NCI-H1092 treated with DMSO at 0.1 percent for 48 hours (cell line): ENCODE measurements at places on chromosomes 2 and 18.

- no peak for DNase-seq
Measured at GRCh38 chr2:164600763-164601162, 20.5 kb downstream of the GRB14 start.

DNA sequence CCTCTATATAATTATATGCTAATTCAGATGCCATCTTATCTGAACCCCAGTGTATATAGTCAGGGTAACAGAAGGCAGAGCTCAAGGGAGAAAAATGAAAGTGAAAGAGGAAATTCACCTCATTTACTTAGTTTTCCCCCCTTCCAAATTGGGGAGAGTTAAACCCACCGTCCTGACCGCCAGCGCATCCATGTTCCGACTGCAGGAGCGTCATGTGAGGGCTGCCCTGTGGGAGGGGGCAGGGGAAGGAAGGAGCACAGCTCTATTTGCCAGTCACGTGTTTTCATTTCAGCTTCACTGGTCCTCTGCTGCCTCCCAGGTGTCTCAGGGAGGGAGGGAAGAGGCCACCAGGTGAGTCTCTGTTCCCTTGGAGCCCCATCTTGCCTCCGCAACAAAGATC lies 13.2 kb downstream of the CNNM4 start:
- DNase-seq: no peak

DNA sequence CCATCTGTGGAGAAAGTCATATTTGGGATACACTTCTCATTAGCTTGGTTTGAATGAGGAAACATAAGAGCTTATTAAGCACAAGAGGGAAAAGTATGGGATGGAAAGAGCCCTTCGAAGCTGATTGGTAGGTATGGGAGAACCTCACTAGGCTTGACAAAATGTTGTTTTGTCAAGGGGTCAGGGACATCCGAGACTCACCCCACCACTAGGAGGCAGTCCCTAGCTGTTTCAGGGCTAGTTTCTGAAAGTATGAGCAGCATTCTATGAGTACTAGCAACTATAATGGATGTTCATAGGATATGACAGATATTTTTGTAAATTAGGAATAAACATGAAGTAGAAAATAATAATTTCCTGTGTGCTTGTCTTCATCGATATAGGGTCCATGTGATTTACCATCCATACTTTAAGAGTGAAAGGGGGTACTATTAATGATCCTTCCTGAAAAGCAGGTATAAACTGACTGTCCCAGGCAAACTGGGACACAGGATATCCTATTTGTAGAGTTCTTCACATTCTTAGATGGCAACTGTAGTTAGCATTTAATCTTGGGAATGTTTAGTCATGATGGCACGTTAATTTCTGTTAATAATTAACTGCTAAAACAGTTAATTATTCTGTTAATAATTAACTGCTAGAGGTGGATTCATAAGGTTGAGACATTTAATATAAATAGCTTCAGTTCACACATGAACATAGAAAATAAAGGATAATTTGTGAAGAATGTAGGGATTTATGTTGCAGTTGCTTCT lies 28.4 kb downstream of the OTX1 start:
- DNase-seq: no peak

DNA sequence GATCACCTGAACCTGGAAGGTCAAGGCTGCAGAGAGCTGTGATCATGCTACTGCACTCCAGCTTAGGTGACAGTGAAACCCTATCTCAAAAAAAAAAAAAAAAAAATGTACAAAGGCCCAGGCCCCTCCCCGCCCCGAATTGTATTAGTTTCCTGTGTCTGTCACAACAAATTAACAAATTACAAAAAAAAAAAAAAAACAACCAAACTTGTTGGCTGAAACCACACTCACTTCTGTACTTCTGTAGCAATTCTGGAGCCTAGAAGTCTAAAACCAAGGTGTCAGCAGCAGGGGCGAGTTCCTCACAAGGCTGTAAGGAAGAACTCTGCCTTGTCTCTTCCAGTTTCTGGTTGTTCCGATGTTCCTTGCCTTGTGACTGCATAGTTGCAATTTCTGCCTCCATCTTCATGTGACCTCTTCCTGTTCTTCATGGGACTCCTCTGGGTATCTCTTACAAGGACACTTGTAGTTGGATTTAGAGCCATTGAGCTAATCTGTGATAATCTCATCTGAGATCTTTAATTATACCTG lies 100.8 kb upstream of the ZSWIM2 start:
- DNase-seq: no peak

DNA sequence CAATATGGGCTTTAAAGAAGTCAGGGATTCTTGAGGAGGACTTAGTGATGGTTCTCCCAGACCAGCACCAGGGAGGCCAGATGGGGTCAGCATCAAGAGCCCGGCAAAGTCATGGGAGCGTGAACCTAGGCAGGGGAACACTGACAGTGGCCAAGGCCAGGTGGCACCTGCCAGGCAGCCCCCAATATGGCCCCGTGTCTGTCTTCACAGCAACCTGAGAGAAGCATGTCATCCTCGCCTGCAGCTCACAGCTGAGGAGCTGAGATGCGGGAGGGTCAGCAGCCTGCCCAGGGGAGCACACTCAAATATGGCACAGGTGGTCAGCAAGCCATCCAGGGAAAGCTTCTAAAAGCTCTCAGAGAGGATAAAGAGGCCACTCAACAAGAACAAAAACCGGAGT lies 105.7 kb upstream of the GPC1 start:
- DNase-seq: no peak

GRCh38 chr2:73112913-73113854 lies at the start of gene RAB11FIP5:
RAB11FIP5 (minus strand) TSS chr2:73112948; CDS start chr2:73112777, 171 bp downstream.
- peak; percentile 37 for DNase-seq

DNA sequence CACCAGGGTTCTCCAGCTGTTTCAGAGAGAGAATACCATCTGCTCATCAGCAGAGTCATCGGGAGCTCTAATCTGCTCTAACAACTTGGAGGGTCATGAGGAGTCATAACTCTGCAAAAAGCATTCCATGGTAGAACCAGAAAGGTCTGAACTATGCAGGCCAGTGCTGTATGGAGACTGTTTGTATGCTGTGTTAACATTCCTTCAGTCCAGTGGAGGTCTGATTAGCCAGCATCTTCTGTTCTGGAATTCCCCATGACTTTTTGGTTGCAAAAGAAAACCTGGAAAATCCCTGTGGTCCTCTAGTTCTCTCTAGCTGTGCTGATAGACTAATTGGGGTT lies 9.4 kb upstream of the ITGB6 start:
- DNase-seq: no peak

DNA sequence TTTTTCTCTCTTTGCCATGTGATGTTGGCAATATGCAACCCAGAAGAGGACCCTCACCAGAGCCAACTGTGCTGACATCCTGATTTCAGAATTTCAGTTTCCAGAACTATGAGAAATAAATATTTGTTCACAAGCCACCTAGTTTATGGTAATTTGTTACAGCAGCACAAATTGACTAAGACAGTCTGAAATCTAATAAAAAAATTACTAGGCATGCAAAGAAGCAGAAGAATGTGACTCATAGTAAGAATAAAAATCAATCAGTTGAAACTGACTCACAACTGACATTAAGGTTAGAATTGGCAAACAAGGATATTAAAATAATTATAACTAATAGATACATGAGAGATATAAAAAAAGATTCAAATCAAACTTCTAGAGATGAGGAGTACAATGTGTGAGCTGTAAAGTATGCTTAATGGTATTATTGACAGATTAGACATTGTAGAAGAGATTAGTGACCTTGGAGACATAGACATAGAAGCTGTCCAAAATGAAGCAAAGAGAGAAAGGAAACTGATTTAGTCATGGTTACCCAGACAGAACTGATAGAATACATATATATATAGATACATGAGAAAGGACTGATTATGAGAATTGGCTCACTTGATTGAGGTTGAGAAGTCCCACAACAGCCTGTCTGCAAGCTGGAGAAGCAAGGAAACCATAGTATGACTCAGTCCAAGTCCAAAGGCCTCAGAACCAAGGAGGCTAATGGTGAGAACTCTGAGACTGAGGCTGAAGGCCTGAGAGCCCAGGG lies 27.8 kb upstream of the TTC39C start:
- no peak for DNase-seq

- no peak for DNase-seq
Measured at GRCh38 chr2:85397925-85398331, 12.2 kb downstream of the CAPG start.

DNA sequence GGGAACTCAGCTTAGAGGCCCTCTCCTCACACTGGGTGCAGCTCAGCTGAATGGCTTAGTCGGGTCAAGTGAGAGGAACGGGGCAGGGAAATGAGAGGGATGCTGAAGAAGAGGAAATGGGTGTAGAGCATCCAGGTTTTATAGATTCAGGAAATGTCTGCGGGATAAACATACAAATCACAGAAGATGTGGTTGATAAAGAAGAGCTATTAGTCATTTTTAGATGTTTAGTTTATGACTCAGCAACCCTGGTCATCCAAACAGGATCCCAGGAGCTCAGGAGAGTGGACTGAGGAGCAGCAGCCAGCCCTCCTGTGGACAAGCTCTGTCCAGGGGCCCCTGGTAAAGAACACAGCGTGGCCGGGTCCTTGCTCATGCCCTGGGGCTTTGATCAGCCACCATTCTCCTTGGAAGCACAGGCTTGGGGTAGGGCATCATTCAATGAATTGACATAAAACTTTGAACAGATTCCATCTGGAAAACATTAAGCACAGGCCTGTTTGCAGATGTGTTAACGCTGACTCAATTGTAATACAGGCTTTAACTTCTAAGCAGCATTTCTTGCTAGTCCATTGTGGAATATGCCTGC lies 83.0 kb downstream of the NPAS2 start:
- DNase-seq: no peak

- DNase-seq: no peak
Measured at GRCh38 chr18:43484710-43485109, 207.4 kb upstream of the SYT4 start.

DNA sequence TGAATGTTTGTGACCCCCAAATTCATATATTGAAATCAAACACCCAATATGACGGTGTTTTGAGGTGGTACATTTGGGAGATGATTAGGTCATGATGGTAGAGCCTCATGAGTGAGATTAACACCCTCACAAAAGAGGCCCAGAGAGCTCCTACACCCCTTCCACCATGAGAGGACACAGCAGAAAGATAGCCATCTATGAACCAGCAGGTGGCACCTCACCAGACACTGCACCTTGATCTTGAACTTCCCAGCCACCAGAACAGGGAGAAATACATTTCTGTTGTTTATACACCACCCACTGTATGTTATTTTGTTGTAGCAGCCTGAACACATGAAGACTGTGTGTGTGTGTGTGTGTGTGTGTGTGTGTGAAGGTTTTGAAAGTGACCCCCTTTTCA lies 58.1 kb downstream of the ST3GAL5 start:
- no peak for DNase-seq

- DNase-seq: no peak
Measured at GRCh38 chr18:24923138-24923537, 428.8 kb downstream of the ZNF521 start.

DNA sequence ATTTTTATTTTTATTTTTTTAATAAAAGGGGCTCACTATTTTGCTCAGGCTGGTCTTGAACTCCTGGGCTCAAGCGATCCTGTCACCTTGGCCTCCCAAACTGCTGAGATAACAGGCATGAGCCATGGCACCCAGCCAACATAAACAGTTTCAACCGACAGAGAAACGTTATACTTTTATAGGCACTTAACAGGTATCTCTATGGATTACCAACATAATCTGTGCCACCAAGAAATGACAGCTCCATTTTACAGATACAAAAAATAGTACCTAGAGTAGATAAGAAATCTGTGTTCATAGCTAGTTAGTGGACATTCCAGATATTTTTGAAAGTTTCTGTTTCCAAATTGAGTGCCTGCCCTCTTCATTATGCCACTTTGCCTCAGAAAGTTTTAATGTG lies 1316.7 kb downstream of the LRP1B start:
- no peak for DNase-seq

DNA sequence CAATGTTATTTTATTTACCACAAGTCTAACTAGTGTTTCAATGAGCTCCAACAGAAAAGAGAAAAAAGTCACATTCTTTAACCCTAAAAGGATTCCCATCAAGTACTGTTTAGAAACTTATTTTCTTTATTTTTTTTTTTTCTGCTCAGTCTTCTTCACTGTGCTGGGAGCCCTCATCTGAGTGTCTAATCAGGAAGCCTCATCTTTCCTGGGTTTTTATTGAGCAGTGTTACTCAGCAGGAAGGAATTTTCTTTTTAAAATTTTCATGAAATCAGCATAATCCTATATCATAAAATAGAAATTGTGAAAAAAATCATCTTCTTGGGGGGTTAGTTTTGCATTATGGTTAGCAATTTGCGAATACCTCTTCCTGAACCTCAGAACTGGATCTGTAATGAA lies 453.8 kb downstream of the CDH2 start:
- DNase-seq: no peak

DNA sequence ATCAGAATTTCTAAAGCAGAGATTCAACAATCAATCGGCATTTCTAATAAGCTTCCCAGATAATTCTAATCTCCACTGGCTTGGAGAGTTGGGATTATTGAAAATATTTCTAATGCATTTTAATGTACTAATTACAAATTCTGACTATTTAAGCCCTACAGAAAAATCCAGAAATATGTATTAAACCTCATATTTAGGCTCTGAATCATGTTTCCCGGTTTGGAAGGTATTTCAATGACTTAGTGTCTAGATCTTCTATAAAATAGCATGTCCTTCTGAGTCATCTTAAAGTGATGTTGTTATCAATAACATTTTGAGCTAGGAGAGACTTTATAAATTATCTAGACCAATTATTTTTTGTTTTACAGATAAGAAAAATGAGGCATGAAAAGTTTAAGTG lies 258.8 kb upstream of the NRXN1 start:
- DNase-seq: no peak

DNA sequence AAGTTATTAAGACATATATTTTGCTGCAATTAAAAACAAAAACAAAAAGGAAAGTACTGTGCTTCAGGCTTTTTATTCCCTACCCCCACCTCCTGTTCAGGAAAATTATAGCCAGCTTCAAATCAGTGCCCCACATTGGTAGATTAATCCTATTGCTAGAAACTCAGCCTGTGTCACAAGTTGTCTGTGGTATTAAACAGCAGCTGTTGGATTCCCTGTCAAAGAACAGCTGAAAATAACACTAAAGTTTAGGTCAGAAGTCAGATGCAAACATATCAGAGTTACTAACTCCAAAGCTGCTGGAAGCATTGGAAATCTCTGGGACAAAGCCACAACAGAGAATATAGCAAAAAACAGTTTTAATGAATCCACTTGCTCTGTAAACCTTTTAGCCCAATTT lies 818 bp upstream of the CCDC141 start:
- no peak for DNase-seq

- no peak for DNase-seq
Measured at GRCh38 chr2:220036431-220036830, 409.0 kb downstream of the SLC4A3 start.

DNA sequence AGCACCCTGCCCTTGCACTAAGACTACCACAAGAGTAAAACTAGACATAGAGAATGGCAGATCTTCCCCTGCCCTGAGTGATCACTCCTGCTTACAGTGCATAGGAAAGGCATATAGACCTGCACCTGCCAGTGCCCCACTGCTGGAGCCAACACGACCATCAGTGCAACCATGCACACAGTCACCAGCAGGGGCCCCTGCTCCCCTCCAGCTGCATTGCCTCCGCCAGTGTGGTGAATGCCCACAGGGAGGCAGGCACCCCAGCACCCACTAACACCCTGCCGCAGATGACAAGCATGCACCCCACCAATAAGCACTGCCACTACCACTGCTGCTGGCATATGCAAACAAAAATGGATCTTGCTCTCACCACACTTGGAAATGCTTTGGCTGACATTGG lies 478.8 kb downstream of the ADCYAP1 start:
- no peak for DNase-seq

- DNase-seq: no peak
Measured at GRCh38 chr2:109238580-109238979, 109.6 kb downstream of the SH3RF3 start.

GRCh38 chr18:47560723-47561715 lies 309.6 kb upstream of the SKOR2 start:
- DNase-seq: no peak
